IMR-90 (cell line): ENCODE measurements at places on chromosomes 16 and 17.
A peak's percentile ranks its signal among the peaks of the same experiment; 100 is the strongest.

DNA sequence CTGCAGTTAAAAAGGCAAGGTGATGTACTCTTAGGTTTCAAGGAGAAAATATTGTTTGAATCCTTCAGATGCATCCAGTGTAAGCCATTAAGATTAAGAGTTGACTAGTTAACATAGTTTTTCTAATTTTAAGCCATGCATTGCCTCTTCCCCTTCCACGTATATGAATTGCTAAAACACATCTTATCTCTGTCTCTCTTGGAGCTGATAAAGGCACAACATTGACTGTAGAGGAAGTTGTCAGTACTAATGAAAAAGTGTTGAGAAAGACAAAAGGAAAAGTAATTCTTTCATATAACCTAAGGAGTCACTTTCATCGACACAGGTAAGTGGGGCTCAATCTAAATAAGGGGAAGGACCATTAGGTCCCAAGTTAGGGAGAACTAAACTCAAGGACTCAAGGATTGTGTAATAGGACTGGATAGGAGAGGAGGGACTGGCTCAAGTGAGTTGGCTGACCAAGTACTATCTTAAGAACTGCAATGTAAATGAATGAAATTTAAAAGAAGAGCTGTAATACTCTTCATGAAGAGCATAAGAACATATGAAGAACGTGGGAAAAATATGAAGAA is 55.6 kb downstream of the GRB7 start:
- no peak for DNase-seq

DNA sequence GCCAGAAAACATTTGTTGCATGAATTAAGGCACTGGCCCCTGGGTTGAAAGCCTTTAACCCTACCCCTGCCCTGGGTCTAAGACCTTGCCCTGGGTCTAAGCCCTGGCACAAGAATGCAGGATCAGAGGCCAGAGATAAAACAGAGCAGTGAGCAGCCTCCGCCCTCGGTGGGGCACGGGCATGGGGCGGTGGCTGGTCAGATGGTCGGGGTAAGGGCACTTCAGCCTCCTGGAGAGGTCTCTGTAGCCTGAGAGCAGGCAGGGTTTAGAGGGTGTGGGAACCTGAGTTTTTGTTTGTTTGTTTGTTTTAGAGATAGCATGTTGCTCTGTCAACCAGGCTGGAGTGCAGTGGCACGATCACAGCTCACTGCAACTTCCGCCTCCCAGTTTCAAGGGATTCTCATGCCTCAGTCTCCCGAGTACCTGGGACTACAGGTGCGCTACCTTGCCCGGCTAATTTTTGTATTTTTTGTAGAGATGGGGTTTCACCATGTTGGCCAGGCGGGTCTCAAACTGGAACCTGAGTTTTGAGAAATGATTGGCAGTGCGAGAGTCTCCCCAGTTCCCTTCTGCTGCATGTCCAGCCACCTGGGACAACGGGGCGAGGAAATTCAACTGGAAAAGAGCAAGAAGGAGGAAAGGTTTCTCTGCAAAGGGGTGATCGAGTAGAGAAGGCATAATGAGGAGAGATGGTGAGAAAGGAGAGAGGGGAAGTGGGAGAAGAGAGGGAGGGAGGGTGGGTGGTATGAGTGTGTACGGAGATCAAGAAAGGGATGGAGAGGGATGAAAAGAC is 27.7 kb downstream of the TNS4 start:
- no peak for DNase-seq

GRCh38 chr17:39283098-39283497 is 57.4 kb upstream of the STAC2 start:
- DNase-seq = no peak

GRCh38 chr17:7922845-7923628 is 6.6 kb downstream of the KCNAB3 start:
- DNase-seq = peak; percentile 67

DNA sequence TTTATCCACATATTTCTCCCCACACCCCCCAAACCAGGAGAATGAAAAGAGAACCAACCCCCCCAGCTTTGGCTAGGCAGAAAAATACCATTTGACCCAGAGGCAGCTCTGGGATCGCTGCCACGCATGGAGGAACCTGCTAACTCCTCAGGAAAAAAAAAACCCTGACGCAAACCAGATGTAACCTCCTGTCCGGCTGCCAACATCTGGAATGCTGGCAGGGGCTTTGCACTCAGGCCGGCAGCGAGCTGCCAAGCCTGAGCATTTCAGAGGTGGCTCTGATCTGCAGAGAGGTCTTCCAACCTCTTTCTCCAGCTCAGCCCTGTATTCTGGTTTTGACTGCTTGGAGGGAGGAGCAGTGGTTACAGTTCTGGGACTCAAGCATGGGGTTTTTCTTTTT is 8.2 kb downstream of the IGFBP4 start:
- peak; percentile 91 for DNase-seq

- DNase-seq = no peak
Observed at GRCh38 chr17:32161029-32161428, 18.7 kb downstream of the RHOT1 start.

DNA sequence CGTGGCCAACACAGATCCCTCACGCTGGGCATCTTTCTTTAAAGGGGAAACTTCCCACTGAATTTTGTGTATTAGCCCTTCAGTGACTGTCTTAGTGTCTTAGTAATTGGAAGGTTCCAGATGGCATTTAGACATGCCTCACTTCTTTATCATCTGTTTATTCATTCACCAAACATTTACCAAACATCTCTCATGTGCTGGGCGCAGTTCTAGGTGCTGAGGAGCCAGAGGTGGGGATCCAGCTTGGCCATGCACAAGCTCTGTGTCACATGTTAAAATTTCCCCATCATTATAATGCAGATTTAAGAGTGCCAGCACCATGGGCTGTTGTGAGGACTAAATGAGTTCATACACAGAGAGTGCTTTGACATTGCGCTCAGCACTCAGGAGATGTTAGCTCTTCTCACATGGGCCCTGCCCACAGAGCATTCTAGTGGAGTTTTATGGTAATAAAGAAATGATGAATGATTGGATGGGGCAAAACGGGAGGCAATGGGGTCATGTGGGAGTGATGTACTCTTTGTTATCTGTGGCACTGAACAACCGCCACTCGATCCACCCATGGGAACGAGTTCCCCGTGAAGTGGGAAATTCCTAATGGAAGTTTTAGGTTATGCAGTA is 119.7 kb downstream of the SNX29 start:
- peak; percentile 43 for DNase-seq

- DNase-seq = no peak
Observed at GRCh38 chr16:71524566-71525553, 1.4 kb upstream of the CHST4 start.

GRCh38 chr16:6576606-6577005 is 756.0 kb upstream of the RBFOX1 start:
- no peak for DNase-seq

DNA sequence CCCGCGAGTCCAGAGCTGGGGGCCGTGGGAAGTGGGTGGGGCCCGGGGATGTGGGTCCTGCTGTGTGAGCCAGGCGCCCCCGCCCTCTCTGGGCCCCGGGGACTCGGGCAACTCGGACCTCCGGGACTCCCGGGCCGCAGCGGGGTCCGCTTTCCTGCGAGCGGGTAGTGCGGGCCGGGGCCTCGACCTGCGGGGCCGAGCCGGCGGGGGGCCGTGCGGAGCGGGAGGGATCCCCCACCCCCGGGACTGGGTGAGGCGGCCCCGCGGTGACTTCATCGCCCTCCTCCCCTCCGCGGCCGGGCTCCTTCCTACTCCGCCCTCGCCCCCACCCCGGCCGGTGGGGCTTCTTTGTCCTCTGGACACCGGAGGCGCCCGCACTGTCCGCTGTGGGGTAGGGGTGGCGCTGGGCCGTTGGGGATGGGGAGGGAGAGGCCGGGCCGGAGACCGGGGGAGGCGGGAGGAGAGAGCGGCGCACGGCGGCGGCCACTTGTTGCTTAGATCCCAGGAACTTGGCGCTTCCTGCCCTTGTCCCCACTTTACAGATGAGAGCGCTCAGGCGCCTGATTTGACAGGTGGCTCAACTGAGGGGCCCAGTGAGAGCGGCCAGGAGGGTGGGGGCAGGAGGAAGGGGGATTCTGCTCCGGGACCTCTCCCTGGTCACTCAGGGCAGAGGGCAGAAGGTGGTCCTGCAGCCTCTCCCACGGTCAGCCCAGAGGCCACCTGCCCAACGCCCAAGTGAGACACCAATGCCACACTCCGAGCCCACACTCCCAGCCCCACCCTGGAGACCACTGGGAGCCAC is 874 bp downstream of the CMTM3 start:
- DNase-seq = peak; percentile 34
